ENCODE measurements at places on chromosomes 11 and 22. TPM values are rescaled to one million over a fixed set of nuclear protein-coding genes. Genes with fewer than 3 reads are reported as not detected.

Gene HOATZ
- total RNA-seq = 25.4 TPM

Gene PIWIL4
- total RNA-seq = 1.8 TPM

GRCh38 chr11:3735827-3736226 is 61.5 kb downstream of the NUP98 start:
- peaks cover 37% of the 10 kb centered on the region for H3K36me3 ChIP-seq
- DNase-seq = no peak
- no peaks in the 10 kb centered on the region for H3K27me3 ChIP-seq

- no peaks in the 10 kb centered on the region for H3K27me3 ChIP-seq
- H3K4me3 ChIP-seq = no peak overlapping the region
- no peaks in the 10 kb centered on the region for H3K4me1 ChIP-seq
- DNase-seq = no peak
- H3K36me3 ChIP-seq = no peaks in the 10 kb centered on the region
- H3K27ac ChIP-seq = no peak overlapping the region
These were observed 11.1 kb downstream of the KMT2A start for GRCh38 chr11:118447423-118447822.

GRCh38 chr11:15882876-15883454 is 473.4 kb downstream of the SOX6 start:
- peaks cover 3% of the 10 kb centered on the region for H3K27me3 ChIP-seq
- no peak overlapping the region for H3K4me3 ChIP-seq
- no peaks in the 10 kb centered on the region for H3K4me1 ChIP-seq

Gene C11orf42
- total RNA-seq = not detected

Gene RIMBP3C
- total RNA-seq = not detected

Gene TBX10
- total RNA-seq = not detected

DNA sequence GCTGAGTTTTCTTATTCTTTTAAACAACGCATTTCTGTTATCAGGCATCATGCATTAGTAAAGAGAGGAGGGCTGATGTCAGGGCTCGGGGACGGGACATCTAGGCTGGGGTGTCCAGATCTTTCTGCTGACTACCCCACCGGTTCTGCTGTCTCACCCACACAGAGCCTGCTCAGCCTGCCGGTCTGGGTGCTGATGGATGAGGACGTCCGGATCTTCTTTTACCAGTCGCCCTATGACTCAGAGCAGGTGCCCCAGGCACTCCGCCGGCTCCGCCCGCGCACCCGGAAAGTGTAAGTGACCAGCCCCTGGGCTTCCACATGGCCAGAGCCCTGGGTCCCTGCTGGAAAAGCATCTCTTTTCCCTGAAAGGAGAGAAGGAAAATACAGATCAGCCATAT is 9.4 kb downstream of the NCF4 start:
- H3K4me3 ChIP-seq = no peak overlapping the region
- no peaks in the 10 kb centered on the region for H3K4me1 ChIP-seq
- no peak overlapping the region for H3K27ac ChIP-seq
- H3K27me3 ChIP-seq = no peaks in the 10 kb centered on the region
- DNase-seq = no peak
- H3K36me3 ChIP-seq = no peaks in the 10 kb centered on the region

Gene AMOTL1
- total RNA-seq = 68.5 TPM

DNA sequence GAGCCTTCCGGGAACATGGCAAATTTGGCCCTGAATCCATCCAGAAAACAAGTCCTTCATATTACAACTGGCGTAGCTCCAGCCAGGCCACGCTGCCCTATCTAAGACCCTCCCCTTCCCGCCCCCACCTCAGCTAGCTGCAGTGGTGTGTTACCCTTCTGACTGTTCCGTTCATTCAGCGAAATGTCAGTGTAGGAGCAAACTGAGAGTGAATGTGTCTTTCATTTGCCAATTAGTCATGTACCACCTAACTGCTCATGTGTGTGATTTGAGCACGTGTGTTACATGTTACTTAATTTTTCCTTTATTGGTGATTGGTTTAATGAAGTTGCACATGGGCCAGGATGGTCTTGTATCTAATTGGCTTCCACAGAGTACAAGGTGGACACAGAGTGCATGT is 34.8 kb upstream of the POU2AF1 start:
- no peaks in the 10 kb centered on the region for H3K36me3 ChIP-seq
- DNase-seq = no peak
- H3K4me1 ChIP-seq = no peaks in the 10 kb centered on the region
- no peaks in the 10 kb centered on the region for H3K27me3 ChIP-seq
- no peak overlapping the region for H3K4me3 ChIP-seq

Gene VSTM5
- total RNA-seq = 0.58 TPM

DNA sequence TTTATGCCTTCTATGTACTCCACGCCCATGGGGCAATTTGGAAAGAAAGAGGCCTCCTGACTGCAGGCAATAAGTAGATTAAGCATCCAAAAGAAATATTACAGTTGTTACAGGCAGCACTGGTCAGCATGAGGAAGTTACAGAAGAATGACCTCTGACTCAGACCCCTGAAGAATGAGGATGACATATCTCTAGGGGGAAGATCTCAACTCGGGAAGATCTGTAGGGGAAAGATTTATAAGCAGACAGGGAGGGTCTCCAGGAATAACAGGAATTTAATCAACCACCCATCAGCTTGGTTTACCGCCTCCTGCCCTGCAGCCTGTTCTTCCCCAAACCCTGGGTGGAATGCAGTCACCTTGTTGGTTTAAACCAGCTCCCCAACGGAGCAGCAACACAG is 58.0 kb downstream of the RCN1 start:
- H3K4me1 ChIP-seq = no peaks in the 10 kb centered on the region
- no peaks in the 10 kb centered on the region for H3K36me3 ChIP-seq
- no peak for DNase-seq
- H3K27me3 ChIP-seq = no peaks in the 10 kb centered on the region

Gene PRSS23
- 86.7 TPM for total RNA-seq

Gene TRIM6
- 4.2 TPM for total RNA-seq

Gene CABP4
- total RNA-seq = 2.1 TPM

Gene KCNA4
- 0.40 TPM for total RNA-seq

Gene MPPED2
- 5.6 TPM for total RNA-seq

GRCh38 chr11:64165481-64165841 is 452 bp downstream of the MACROD1 start:
- no peaks in the 10 kb centered on the region for H3K27me3 ChIP-seq
- no peaks in the 10 kb centered on the region for H3K36me3 ChIP-seq
- DNase-seq = no peak
- no peaks in the 10 kb centered on the region for H3K4me1 ChIP-seq
- H3K4me3 ChIP-seq = peak overlapping the region; percentile 81

Gene OR8G1
- total RNA-seq = not detected

DNA sequence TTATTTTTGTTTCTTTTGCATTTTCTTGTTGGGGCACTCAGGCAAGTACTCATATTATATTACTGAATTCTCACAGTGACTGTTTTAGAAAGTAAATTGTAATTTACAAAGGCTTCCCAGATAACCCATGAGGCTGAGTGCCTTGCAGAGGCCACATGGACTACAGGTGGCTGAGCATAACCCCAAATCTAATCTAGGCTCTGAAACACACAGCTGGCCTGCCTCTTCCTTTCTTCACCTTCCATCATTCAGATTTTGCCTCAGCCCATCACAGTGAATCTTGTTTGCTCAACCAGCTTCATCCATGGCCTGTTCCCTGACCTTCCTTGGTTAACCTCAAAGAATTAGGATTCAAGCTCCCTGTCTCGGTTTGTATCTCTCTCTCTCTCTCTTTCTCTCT is 78.5 kb upstream of the PRDM11 start:
- no peaks in the 10 kb centered on the region for H3K27me3 ChIP-seq
- H3K4me3 ChIP-seq = no peak overlapping the region
- H3K36me3 ChIP-seq = no peaks in the 10 kb centered on the region

DNA sequence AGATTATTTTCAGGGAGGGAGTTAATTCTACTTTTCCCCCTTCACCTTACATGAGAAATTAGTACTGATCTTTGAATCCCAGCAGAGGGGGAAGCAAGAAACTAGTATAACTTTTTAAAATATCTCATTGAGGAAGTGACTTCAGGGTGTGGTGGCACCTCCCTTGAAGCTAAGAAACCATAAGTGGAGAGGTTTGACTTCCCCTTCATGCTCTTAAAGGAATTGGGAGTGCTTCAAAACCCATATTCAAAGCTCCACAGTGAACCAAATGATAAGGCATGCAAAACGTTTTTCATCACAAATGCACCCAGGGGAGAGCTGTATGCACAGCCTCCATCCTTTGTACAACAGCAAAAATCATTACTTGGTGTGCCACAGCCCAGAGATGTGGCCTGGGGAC is 540 bp downstream of the MS4A14 start:
- no peaks in the 10 kb centered on the region for H3K4me1 ChIP-seq
- no peaks in the 10 kb centered on the region for H3K27me3 ChIP-seq
- no peak for DNase-seq
- H3K36me3 ChIP-seq = no peaks in the 10 kb centered on the region
- H3K27ac ChIP-seq = no peak overlapping the region

Gene MYO7A
- total RNA-seq = 8.3 TPM

Gene IL18
- total RNA-seq = 24.5 TPM

DNA sequence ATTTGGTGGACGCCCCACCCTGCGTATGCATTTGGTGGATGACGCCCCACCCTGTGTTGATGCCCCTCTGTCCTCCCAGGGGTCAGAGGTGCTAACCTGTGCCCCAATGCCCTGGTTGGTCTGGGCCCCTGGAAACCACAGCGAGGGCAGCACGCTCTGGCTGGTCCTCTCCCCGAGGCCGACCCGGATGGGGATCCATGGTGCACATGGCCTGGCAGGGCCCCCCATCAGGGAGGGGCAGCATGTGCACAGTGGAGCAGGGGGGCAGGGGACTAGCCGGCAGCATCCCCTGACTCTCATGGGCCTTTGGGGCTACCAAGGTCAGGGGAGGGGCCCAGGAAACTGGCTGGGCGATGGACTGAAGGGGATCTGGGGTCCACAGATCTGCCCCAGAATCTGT is 7.6 kb upstream of the MUC5AC start:
- no peak overlapping the region for H3K27ac ChIP-seq
- H3K4me3 ChIP-seq = no peak overlapping the region
- DNase-seq = no peak
- H3K4me1 ChIP-seq = no peaks in the 10 kb centered on the region
- no peaks in the 10 kb centered on the region for H3K27me3 ChIP-seq
- H3K36me3 ChIP-seq = no peaks in the 10 kb centered on the region

Gene TEX54
- total RNA-seq = not detected

DNA sequence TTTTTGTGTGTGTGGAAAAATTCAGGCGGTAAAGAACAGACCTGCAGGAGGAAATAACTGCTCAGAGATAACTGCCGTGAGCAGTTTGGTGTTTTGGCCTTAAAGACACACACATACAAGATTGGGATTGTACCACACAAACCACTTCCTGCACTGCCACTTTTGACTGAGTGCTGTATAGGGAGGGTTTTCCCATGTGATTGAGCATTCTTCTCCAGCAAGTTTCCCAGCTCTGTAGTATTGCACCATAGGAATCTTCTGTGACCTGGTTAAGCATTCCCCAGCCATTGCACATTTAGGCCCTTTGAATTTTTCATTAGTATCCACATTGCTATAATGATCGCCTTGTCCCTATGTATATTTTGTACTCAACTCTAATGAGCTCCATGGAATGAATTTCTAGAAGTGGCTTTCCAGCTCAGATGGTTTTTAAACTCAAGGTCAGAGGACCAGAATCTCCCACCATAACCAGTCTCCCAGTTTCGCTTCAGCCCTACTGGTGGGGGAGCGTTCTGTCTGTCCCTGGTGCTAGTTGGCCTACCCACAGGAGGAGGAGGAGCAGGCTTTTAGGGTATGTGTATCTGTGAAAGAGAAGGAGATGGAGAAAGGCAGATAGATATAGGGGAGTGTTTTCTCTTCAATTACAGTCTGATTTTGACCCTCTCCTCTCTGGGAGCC is 9.3 kb downstream of the CD82 start:
- no peak overlapping the region for H3K27ac ChIP-seq
- DNase-seq = no peak
- no peaks in the 10 kb centered on the region for H3K27me3 ChIP-seq
- no peak overlapping the region for H3K4me3 ChIP-seq

Gene LGR4
- 5.1 TPM for total RNA-seq

Gene KRTAP5-2
- not detected for total RNA-seq

DNA sequence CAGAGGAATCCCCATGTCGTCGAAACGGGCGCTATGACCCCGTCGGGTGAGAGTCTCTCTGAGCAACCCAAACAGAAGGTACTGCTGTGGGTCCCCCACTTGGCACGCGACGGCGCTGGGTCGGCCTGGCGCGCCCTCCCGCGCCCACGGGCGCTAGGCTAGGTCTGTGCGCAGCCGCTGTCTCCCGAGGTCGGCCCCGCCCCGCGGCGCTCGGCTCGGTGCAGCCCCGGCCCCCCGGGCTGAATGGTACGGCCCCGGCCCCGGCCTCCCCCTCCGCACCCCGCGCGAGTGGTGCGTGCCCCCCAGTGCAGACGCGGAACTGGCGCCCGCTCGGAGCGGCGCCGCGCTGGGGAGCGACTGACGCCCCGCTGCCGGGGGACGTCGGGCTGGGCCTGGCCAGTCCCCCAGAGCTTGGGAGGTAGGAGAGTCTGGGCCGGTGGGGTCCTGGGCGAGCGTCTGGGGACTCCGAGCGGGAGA is at the start of gene MADD:
TSS of gene MADD (plus strand) at position 305 of the 477 bp plus-strand sequence.
- H3K4me3 ChIP-seq = peak within 1 kb of the TSS; percentile 84
- peak; percentile 87 for DNase-seq
- H3K4me1 ChIP-seq = peaks cover 32% of the 10 kb centered on the region
- H3K27ac ChIP-seq = peak within 1 kb of the TSS; percentile 96

DNA sequence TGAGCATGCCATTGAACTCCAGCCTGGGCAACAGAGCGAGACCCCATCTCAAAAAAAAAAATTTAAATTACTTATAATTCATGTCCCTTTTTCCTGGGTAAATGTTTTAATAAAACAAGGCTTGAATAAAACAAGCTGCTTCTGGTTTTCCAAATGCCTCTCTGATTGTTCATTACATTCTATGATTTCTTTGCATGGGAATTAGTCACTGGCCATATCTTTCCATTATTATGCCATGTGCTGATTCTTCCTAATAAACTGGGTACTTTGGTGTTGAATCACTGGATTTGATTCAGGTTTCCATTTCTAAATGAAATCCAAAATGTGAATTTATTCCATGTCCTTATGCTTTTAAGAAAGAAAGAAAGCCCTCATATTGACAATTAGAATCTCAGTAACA is 42.6 kb downstream of the ZNF215 start:
- no peak overlapping the region for H3K27ac ChIP-seq
- no peak for DNase-seq

DNA sequence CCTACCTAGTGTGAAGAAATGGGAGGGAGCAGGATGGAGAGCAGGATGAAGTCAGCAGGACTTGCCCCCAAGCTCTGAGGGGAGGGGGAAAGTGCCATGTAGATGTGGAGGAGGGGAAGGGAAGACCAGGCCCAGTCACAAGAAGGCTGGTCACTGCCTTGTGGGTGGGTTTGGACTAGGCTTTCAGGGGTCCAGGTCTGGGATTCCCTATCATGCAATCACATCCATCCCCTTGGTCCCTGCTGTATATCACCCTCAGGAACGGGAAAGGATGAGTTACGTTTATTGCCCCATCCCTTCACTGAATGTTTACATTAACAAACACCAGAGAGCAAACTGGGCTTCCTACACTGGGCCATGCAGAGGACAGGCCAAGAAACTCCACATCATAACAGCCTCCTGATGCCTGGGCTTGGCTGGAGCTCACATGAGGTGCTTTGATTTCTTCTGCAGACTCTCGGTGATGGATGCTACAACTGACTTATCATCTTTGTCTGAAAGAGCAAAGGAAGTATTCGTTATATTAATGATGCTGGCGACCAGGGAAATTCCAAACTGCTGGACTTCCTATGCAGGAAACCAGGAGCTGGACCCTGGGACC is 5.6 kb downstream of the TMEM86A start:
- no peaks in the 10 kb centered on the region for H3K36me3 ChIP-seq
- no peak overlapping the region for H3K4me3 ChIP-seq
- no peaks in the 10 kb centered on the region for H3K27me3 ChIP-seq
- peaks cover 19% of the 10 kb centered on the region for H3K4me1 ChIP-seq
- H3K27ac ChIP-seq = no peak overlapping the region
